Glomerular endothelial cell (primary cell): ENCODE measurements at places on chromosomes 6 and 20. TPM values are rescaled to one million over a fixed set of nuclear protein-coding genes. Genes with fewer than 3 reads are reported as not detected.

- no peak for DNase-seq
Measured at GRCh38 chr6:13194852-13195251, 133.5 kb downstream of the TBC1D7 start.

DNA sequence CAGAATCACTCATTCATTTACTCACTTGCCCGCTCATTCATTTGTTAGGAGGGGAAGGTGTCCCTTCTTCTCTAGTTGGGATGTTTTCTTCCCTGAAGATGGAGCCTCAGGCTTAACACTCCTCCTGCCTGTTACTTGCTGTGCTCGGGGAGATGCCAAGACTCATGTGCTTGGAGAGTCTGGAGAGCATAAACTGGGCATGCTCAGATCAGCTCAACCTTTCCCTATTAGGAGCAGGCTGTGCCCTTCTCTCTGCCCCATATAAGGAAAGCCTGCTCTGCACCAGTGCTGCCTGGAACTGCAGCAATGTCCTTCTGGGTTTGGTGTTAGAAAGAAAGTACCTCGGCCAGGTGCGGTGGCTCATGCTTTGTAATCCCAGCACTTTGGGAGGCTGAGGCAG lies 18.0 kb upstream of the UBE2V1 start:
- no peak for DNase-seq

GRCh38 chr6:26331218-26332073 lies 33.6 kb upstream of the BTN3A2 start:
- no peak for DNase-seq

DNA sequence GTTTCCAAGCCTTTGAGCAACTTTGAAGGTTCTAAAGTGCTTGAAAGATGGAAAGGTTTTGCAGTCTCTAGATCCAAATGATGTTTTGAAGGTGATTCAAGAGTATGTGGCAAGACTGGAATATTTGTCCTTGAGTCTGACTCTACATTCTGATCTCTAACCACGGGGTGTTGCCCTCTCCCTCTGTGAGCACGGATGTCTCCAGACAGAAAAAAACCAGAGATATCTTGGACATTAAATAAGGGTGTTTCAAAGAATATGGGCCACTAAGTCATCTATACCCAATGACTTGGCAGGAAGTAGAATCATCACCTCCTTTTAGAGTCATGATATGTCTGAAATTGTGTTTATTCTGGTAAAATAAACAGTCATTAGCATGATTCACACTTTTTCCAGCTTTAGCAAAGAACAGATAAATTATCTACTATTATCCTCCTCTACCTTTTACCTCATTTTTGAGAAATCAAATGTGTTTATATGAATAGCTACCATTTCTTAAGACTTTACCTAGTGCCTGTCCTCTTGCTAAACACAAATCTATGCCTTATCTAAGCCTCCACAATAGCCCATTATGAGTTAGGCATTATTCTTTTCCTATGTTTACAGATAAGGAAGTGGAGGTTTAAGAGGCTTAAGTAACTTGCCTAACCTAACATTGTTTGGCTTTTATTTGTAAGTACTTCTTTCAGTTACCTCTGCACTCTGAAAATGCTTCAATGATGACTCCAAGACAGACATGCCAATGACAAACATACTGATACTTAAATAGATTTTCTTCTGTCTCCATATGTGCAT lies 384.4 kb downstream of the BMP2 start:
- no peak for DNase-seq

- DNase-seq = no peak
Measured at GRCh38 chr6:90369651-90370050, 73.0 kb upstream of the BACH2 start.

GRCh38 chr20:58550275-58551059 lies 35.3 kb upstream of the APCDD1L start:
- DNase-seq = no peak

DNA sequence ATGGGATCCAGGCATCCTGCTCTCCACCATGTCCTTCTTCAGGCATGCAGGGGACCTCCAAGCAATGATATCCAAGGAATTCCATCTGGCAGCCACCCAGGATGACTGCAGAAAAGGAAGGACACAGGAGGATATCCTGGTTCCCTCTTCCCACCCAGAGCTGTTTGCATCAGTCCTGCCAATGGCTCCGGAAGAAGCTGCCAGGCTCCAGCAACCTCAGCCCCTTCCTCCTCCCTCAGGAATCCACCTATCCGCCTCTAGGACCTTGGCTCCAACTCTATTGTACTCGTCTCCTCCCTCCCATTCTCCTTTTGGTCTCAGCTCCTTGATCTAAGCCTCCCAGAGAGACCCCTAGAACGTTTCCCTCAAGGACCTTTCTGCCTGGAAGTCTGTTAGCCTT lies 733 bp upstream of the PSORS1C2 start:
- DNase-seq = no peak

GRCh38 chr6:37659561-37659960 lies 38.1 kb downstream of the MDGA1 start:
- DNase-seq = no peak

SPINT3 gene
- total RNA-seq = not detected in 2 replicates

CYP39A1 gene
- total RNA-seq = 1.9 TPM in 1 of 2 replicates, not detected in the other

LRRC1 gene
- total RNA-seq = 6.3 and 8.7 TPM in 2 replicates

MUC22 gene
- total RNA-seq = not detected in 2 replicates

AGER gene
- 0.19 and 6.1 TPM in 2 replicates for total RNA-seq
